ENCODE measurements at places on chromosomes 6 and 20.
A peak's percentile ranks its signal among the peaks of the same experiment; 100 is the strongest.

GRCh38 chr20:44389871-44390270 is 34.4 kb downstream of the HNF4A start:
- no peak for DNase-seq

DNA sequence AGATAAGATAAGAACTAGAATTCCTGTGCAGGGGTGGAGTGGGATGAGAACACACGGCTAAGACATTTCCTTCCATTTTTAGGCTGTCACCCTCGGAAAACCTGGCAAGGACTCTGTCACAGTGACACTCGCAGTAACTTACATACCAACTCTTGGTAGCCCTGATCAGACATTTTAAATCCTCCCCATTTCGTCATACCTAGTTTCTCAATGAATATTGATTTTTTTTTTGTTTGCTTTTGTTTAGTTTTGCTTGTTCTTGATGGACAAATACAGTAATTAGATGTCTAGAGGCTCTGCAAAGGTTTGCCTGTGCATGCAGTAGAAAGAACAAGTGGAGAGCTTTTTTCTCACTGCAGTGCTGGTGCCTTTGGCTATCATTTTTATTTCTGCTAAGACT is 213.0 kb upstream of the FAM83B start:
- no peak for DNase-seq

DNA sequence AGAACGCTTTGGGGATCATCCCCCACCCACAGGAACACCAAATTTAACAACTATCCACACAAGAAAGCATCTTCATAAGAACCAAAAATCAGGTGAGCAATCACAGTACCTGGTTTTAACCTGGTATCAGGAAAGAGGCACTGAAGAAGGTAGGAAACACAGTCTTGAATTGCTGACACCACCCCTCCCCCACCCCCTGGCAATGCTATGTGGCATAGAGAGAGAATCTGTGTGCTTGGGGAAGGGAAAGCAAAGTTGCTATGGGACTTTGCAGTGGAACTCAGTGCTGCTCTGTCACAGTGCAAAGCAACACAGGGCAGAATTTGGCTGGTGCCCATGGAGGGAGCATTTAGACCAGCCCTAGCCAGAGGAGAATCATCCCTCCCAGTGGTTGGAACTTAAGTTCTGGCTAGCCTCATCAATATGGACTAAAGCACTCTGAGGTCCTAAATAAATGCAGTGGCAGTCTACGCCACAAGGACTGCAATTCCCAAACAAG is 565.5 kb downstream of the EPM2A start:
- DNase-seq = no peak

DNA sequence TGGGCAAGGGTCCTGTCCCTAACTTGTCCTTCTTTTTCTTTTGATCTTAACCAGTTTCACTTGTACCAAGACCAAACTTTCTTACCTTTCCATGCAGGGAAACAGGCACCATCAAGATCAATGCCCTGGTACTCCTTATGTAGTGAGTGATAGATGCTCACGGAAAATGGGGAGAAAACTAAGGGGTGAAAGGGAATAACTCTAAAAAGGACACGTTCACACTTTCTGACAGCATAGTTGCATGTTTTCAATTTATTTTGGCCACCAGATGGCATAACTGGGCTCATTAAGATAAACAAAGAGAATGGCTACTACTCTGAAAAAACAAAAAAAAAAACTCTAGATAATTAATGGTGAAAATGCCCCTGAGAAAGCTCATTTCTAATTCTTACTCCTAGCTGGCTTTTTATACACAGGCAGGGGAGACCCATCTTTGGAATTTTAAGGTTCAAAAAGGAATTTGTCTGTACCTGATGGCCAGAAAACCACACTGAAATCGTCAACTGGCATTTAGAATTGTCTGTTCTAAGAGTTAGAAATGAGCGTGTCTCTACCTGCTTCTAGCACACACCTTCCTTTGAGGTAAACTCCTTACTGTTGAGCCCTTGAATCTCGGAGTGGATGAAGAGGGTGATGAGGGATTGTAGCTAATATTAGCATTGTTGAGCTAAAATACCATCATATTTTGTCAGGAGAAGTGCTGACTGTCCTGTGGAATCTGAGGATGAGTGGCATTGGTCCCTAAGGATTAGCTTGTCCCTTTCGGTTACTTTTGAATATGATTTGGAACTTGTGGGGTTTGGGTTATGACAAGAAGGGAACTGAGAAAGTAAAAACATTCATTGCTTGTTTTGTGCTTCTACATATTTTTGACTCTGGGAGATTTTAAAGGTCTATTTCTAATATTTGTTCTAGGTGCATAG is 62.2 kb upstream of the DDR1 start:
- peak; percentile 73 for DNase-seq

GRCh38 chr6:106599440-106599839 is 29.9 kb downstream of the RTN4IP1 start:
- DNase-seq = no peak

DNA sequence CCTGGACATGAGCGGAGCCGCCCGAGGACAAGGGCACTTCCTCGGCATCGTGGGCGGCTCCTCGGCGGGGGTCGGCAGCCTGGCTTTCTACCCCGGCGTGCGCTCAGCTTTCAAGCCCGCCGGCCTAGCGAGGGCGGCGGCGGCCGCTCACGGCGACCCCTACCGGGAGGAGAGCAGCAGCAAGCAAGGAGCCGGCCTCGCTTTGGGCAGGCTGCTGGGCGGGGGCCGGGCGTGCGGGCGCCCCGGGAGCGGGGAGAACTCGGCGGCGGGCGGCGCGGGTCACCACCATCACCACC is 6.7 kb downstream of the PRDM13 start:
- DNase-seq = peak; percentile 28

DNA sequence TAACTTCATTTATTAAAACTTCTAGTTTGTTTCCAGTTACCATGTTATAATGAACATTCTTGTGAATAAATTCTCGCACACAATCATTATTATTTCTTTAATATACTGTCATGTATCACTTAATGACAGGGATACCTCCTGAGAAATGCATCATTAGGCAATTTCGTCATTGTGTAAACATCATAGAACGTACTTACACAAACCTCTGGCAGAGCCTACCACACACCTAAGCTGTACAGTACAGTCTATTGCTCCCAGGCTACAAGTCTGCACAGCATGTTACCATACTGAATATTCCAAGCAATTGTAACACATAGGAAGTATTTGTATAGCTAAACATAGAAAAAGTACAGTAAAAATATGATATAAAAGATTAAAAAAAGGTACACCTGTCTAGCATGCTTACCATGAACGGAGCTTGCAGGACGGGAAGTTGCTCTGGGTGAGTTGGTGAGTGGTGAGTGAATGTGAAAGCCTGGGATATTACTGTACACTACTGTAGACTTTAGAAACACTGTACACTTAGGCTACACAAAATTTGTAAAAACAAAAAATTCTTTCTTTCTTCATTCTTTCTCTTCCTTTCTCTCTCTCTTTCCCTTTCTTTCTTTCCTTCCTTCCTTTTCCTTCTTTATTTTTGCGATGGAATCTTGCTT is 268.2 kb upstream of the SOX4 start:
- DNase-seq = no peak

DNA sequence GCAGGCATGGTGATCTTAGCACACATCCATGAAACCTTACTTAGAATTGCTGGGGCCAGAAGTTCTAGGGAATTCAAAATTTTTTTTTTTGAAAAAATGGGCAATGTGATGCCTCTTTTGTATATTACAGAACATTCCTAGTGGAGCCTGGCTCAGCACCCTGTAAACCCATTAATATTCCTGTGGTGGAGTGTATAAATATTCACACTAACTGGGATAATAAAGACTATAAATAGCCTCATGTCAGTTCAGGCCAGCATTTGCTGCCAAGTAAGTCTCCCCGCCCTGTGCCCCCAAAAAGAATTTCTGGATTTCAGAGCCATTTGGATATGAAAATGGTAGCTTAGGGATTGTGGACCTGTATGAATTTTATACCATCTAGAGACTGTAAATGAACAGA is 14.8 kb downstream of the BANF2 start:
- DNase-seq = no peak

DNA sequence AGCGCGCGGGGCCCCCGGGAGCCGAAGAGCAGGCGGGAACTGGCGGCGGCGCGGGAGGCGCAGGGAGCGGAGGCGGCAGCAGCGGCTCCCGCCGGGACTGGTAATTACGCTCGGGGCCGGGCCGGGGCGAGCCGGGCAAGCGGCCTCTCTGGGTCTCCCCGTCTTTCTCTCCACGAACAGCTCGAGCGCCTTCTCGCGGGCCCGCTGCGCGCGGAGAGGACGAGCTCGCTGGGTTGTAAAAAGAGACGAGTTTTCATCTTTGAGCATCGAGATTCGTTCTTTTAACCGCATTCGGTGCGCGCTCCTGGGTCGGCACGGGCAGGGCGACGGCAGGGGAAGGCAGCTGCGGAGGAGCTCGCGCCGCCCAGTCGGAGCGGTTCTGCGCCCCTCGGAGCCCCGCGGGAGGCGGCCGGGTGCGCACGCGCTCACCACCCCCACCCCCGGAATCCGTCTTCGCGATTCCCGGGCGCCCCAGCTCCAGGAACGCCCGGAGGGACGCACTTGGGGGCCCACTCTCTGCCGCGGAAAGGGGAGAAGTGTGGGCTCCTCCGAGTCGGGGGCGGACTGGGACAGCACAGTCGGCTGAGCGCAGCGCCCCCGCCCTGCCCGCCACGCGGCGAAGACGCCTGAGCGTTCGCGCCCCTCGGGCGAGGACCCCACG is 38.0 kb downstream of the YTHDF1 start:
- no peak for DNase-seq

DNA sequence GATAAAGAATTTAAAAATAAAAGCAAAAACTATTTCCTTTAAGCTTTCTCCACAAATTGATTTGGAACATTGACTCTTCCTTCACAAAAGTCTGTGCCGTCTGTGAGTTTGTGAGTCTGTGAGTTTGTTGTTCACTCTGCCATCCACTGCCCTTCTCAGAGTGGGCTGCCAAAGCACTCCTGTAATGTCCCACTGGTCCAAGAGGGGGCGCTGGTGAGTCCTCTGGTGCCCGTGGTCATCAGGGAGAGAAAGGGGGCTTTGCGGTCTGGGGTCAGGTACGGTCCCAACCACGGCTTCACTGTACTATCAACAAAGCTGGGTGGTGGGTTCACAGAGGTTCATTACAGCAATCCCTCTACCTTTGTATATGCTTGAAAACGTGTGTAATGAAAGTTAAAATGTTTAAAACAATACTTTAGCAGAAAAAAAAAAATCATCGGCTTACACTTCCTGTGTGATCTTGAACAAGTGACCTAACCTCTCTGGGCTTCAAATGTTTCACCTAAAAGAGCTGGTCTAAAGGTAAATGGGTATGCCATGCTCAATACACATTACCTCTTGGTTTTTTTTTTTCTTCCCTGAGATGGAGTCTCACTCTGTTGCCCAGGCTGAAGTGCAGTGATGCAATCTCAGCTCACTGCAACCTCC is 5.6 kb upstream of the ANKRD60 start:
- peak; percentile 55 for DNase-seq

DNA sequence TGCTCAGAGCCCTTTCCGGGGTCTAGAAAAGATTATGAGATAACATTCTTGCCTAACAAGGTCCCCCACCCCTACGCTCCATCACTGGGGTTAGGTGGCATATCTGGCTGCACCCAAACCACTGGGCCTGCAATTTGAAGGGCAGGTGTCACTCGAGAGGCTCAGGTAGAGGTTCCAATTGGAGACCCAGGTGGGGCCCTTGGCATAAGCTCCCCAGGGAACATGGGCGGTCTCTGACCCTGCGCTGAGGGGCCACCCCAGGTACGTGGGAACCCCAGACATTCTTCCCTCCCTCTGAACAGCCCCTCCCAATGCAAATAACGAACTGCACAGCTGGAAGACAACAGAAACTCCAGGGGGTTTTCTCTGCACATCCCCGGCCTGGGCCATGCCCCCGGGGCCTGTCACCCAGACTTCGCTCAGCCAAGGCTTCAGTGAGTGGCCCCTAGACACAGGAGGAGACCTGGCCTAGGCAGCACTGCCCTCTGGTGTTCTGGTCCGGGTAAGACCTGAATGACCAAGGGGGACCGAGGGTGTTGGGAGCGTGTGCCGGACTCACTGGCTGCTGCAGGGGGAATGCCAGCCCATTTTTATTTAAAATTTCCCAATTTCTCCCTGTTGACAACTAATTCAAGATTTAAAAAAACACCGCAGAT is 47.5 kb downstream of the DSTN start:
- DNase-seq = peak; percentile 52

DNA sequence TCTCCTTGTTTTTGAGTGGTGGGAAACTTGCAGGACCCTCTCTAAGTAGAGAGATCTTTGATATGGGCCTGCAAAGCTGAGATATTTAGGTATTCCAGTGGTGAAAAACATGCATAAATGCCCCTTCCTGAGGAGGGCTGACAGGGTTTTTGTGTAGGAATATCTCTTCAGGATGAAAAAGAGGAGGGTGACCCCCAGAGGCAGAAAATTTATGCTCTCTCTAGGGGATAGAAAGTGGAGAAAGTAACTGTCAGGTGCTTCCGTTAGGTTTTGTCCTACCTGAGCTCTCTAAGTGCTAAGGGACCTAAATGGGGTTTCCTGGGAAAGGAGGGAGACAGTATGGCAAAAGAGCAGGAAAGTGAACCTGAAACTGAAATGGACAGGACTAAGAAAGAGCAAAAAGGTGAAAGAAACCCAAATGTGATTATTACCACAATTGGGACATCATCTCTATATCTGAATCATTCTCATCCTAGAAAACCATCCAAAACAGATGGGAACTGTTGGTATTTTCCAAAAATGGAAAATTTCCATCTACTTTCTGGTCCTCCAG is 2.0 kb downstream of the COL19A1 start:
- DNase-seq = peak; percentile 33

DNA sequence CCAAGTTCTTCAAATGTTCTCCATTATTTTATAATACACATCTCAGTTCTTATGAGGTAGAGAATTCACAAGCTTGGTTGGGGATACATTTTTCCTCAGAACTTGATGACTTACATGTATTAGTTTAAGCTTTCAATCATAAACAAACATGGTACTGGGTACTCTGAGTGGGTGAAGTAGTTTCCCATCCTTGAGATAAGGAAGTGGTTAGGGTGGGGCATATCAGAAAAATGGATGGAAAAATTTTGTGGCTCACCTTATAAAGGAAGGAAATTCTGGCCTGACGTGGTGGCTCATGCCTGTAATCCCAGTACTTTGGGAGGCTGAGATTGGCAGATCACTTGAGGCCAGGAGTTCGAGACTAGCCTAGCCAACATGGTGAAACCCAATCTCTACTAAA is 52.0 kb downstream of the CD164 start:
- no peak for DNase-seq

GRCh38 chr20:35497780-35498189 is 31.7 kb downstream of the C20orf173 start:
- no peak for DNase-seq

All from NAMALWA (cell line).